ENCODE measurements at places on chromosomes 11 and 22. TPM values are rescaled to one million over a fixed set of nuclear protein-coding genes. Genes with fewer than 3 reads are reported as not detected.

FBLN1 gene
- 286 TPM for total RNA-seq

CD248 gene
- 49.2 TPM for total RNA-seq

OR52N4 gene
- total RNA-seq = 0.75 TPM

HTR3A gene
- total RNA-seq = not detected

DERL3 gene
- total RNA-seq = 11.4 TPM

VSIG10L2 gene
- total RNA-seq = 0.75 TPM

C22orf42 gene
- not detected for total RNA-seq

IGF2 gene
- 61.1 TPM for total RNA-seq

CCDC116 gene
- 0.57 TPM for total RNA-seq

OR56A5 gene
- not detected for total RNA-seq

OR2AT4 gene
- total RNA-seq = not detected

APOBEC3G gene
- total RNA-seq = 27.8 TPM

ME3 gene
- total RNA-seq = 40.2 TPM

MYH9 gene
- total RNA-seq = 810 TPM

RAB3IL1 gene
- total RNA-seq = 14.9 TPM

CD3G gene
- 2.1 TPM for total RNA-seq

GGT5 gene
- 58.2 TPM for total RNA-seq

PIH1D2 gene
- 3.4 TPM for total RNA-seq

MRGPRE gene
- total RNA-seq = 0.81 TPM

SPINDOC gene
- total RNA-seq = 13.0 TPM

MS4A15 gene
- total RNA-seq = not detected

AGBL2 gene
- 4.9 TPM for total RNA-seq

CHORDC1 gene
- 38.9 TPM for total RNA-seq

CARNS1 gene
- 1.3 TPM for total RNA-seq

MUC2 gene
- 0.39 TPM for total RNA-seq

TSPAN18 gene
- total RNA-seq = 19.1 TPM

RPL3 gene
- 2,529 TPM for total RNA-seq

MAPK8IP1 gene
- 7.2 TPM for total RNA-seq

PATE4 gene
- total RNA-seq = not detected

ASRGL1 gene
- total RNA-seq = 6.2 TPM

ADM2 gene
- total RNA-seq = 4.6 TPM

TBX1 gene
- 13.0 TPM for total RNA-seq

MN1 gene
- 3.3 TPM for total RNA-seq

OPCML gene
- 0.10 TPM for total RNA-seq

CCDC89 gene
- 2.5 TPM for total RNA-seq
